CD4-positive, alpha-beta T cell (primary cell): ENCODE measurements at places on chromosomes 2 and 18. TPM values are rescaled to one million over a fixed set of nuclear protein-coding genes. Genes with fewer than 3 reads are reported as not detected.

- no peak for DNase-seq
- no peaks in the 10 kb centered on the region for H3K27me3 ChIP-seq
- peaks cover 6% of the 10 kb centered on the region for H3K4me1 ChIP-seq
- no peak overlapping the region for H3K27ac ChIP-seq
These were observed 386.2 kb upstream of the HNRNPA3 start for GRCh38 chr2:176826356-176826755.

DNA sequence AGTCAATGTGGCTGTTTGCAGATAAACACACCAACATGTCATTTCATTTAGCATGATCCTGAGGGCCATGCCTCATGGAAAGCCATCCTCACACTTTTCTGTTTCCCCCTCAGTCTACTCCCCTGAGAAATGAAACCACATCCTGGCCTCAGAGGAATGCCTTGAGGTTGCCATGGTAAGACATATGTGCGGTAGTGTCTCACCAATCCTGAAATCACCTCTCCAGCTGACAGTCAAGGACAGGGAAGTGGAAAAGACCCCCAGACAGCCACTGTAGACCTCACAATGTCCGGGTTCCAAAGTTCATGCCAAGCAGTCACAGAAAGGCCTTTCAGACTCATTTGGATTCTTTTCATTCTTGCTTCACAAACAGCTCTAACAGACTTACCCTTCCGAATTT is 175.2 kb upstream of the PKDCC start:
- no peaks in the 10 kb centered on the region for H3K36me3 ChIP-seq
- no peak overlapping the region for H3K4me3 ChIP-seq
- DNase-seq = peak; percentile 31
- H3K27me3 ChIP-seq = no peaks in the 10 kb centered on the region
- H3K27ac ChIP-seq = no peak overlapping the region
- peaks cover 31% of the 10 kb centered on the region for H3K4me1 ChIP-seq

The BCS1L gene
- total RNA-seq = 12.7 TPM

DNA sequence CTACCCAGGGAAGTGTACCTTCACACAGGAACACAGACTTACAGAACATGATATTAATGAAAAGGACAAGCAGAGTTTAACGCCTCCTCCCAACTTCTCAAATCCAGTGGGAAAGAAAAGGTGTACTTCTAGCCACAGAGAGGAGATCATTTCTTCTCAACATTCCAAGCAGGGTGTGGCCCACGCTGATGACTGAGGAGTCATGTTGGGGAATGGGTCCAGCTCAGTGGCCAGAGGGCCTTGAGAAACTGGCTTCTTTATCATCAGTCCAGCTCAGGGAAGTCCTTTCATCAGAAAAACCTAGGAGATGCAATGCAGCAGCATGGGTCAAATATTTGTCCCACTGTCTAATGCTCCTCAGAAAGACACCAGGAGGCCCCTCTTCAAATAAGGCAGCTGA is 63.0 kb downstream of the RBM43 start:
- no peak overlapping the region for H3K27ac ChIP-seq
- H3K4me3 ChIP-seq = no peak overlapping the region
- DNase-seq = no peak
- no peaks in the 10 kb centered on the region for H3K4me1 ChIP-seq

GRCh38 chr18:75809151-75809925 is 381.8 kb upstream of the SMIM21 start:
- no peak overlapping the region for H3K27ac ChIP-seq
- H3K27me3 ChIP-seq = no peaks in the 10 kb centered on the region
- no peaks in the 10 kb centered on the region for H3K36me3 ChIP-seq

DNA sequence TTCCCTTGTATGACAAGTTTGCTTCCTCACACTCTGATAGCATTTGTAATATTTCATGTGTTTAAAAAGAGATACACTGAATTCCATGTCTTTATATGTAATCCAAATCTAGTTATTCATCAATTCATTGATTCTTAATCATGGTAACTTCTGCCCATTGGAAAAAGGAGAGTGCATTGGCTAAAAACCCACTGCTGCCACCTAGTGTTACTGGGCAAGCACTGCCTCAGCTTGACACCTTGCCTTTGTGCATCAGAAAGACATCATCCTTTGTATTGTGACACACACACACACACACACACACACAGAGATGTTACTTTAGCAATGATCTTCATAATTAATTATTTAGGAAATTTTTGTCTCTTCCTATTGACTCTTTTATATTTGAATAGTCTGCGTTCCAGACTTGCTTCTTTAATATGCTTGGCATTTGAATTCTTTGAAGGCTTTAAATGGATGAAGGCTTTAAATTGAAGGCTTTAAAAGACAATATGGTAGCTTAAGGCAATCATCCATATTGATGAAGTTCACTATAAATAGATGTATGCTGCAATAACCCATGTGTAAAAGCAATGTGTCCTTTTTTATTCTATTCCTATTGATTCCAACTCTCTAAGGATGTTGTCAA is 414.2 kb upstream of the CHST9 start:
- H3K4me3 ChIP-seq = no peak overlapping the region
- H3K4me1 ChIP-seq = no peaks in the 10 kb centered on the region
- no peaks in the 10 kb centered on the region for H3K36me3 ChIP-seq
- peak; percentile 4 for DNase-seq
- H3K27ac ChIP-seq = no peak overlapping the region
- H3K27me3 ChIP-seq = no peaks in the 10 kb centered on the region

DNA sequence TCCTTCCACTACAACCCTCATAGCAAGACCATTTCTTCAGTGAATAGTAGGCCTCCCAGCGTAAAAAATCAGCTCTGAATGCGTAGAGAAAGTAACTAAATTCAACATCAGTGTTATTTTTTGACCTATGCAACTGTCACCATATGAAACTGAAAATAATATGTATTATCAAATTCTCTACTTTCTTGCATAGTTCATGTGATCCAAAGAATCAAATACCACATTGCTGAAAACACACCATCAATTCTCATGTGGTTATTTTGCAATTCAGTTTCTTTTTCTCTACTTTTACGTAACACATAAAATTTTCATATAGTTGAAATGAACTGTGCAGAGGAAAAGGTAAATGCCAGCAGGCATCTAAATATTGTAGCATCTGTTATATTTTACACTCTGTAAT is 208.5 kb upstream of the SPOPL start:
- H3K27ac ChIP-seq = no peak overlapping the region
- no peak for DNase-seq
- H3K4me1 ChIP-seq = no peaks in the 10 kb centered on the region
- no peaks in the 10 kb centered on the region for H3K27me3 ChIP-seq
- H3K36me3 ChIP-seq = no peaks in the 10 kb centered on the region
- H3K4me3 ChIP-seq = no peak overlapping the region

- H3K4me3 ChIP-seq = no peak overlapping the region
- no peaks in the 10 kb centered on the region for H3K4me1 ChIP-seq
- DNase-seq = no peak
- H3K36me3 ChIP-seq = peaks cover 13% of the 10 kb centered on the region
These were observed 22.0 kb downstream of the RELCH start for GRCh38 chr18:62209046-62209445.

- DNase-seq = no peak
- peak overlapping the region; percentile 94 for H3K4me3 ChIP-seq
- H3K36me3 ChIP-seq = peaks cover 16% of the 10 kb centered on the region
These were observed 19.1 kb upstream of the STPG4 start for GRCh38 chr2:47173986-47174732.

- no peaks in the 10 kb centered on the region for H3K4me1 ChIP-seq
- no peak for DNase-seq
- no peak overlapping the region for H3K4me3 ChIP-seq
- H3K27me3 ChIP-seq = no peaks in the 10 kb centered on the region
These were observed 312.6 kb upstream of the GALNT5 start for GRCh38 chr2:156944871-156945270.

DNA sequence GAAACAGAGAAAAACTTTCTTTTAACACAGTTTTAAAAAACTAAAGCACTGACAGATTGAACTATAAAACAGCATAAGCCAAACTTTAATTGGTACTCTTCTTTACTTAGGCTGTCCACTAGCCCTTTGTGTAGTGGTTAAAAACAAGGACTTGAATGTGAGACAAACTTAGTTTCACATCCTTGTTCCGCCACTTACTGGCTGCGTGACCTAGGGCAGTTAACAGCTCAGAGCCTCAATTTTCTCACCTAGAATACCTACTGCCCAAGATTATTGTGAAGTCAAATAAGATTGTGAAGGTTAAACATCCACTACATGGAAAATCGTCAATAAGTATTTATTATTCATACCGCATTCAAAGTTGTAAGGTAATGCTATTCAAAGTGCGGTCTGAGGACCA is 2.0 kb downstream of the WDR35 start:
- peaks cover 14% of the 10 kb centered on the region for H3K4me1 ChIP-seq
- no peaks in the 10 kb centered on the region for H3K36me3 ChIP-seq
- no peak overlapping the region for H3K27ac ChIP-seq
- DNase-seq = no peak
- no peaks in the 10 kb centered on the region for H3K27me3 ChIP-seq

DNA sequence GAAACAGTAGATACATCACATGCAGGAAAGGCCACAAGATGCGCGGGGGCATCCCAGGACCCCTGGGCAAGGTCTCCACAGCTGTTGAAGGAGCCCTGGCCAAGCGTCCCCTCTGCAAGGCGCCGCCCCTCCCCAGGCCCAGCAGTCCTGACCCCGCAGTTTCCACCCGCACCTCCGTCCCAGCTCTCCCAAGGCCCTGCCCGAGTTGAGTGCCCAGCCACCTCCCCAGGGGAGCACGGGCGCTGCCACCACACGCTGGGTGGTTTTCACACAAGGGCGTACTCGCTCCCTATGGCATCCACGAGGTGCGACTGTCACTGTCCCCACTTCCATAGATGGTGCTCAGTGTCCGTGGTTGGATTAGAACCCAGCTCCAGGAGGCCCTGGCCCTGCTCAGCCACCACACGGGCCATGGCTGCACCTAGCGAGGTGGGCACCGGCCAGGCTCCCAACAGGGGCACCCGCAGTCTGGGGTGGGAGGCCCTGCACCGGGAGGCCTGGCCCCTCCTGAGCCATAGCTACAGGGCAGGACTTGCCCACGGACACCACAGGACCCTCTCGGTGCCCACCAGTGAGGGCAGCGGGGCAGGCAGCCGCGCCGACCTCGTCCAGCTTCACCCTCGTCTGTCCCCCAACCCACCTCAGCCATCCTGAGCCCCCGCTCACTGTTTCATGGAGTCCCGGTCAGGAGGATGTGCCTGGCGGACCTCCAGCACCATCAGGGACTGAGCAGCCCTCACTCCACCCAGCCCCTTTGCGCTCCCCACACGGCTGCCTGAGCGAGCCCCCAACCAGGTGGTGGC is 36.0 kb downstream of the KIF1A start:
- no peaks in the 10 kb centered on the region for H3K4me1 ChIP-seq
- peaks cover 2% of the 10 kb centered on the region for H3K27me3 ChIP-seq
- DNase-seq = no peak
- H3K36me3 ChIP-seq = no peaks in the 10 kb centered on the region

The RNF144A gene
- 39.0 TPM for total RNA-seq

The SGO2 gene
- 0.64 TPM for total RNA-seq

GRCh38 chr18:49618742-49619681 is 57.2 kb downstream of the LIPG start:
- no peaks in the 10 kb centered on the region for H3K4me1 ChIP-seq
- H3K27ac ChIP-seq = no peak overlapping the region
- no peaks in the 10 kb centered on the region for H3K27me3 ChIP-seq
- H3K4me3 ChIP-seq = no peak overlapping the region
- H3K36me3 ChIP-seq = no peaks in the 10 kb centered on the region
